ENCODE measurements at places on chromosomes 6 and 20.

- DNase-seq: peak; percentile 23
These were observed 65.1 kb downstream of the CGA start for GRCh38 chr6:87029711-87030314.

DNA sequence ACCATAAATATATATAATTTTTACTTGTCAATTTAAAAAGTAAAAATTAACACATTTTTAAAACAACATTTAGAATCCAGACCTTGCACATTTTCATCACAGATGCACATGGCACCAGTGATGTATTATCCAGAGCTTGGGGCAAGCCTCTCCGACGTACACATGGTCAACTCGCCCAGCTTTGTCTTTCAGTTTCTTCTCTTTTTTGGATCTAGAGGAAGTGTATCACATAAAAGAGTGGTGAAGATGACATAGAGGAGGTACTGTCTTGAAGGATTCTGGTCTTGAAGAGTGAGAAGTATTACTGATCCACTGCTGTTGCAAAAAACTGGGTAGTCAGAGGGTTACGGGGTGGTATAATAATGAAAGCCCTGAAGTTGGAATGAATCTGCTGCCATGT, 46.9 kb upstream of the TAB2 start:
- no peak for DNase-seq

- DNase-seq: no peak
These were observed 169.9 kb downstream of the QRSL1 start for GRCh38 chr6:106799031-106799894.

- DNase-seq: no peak
These were observed 229.4 kb downstream of the ALDH8A1 start for GRCh38 chr6:134720353-134721059.

- DNase-seq: no peak
These were observed 73.1 kb downstream of the HIVEP2 start for GRCh38 chr6:142871910-142872331.

- DNase-seq: no peak
These were observed 54.4 kb downstream of the PRND start for GRCh38 chr20:4776079-4776630.

- no peak for DNase-seq
These were observed 431.9 kb upstream of the CDH4 start for GRCh38 chr20:60820149-60820548.

DNA sequence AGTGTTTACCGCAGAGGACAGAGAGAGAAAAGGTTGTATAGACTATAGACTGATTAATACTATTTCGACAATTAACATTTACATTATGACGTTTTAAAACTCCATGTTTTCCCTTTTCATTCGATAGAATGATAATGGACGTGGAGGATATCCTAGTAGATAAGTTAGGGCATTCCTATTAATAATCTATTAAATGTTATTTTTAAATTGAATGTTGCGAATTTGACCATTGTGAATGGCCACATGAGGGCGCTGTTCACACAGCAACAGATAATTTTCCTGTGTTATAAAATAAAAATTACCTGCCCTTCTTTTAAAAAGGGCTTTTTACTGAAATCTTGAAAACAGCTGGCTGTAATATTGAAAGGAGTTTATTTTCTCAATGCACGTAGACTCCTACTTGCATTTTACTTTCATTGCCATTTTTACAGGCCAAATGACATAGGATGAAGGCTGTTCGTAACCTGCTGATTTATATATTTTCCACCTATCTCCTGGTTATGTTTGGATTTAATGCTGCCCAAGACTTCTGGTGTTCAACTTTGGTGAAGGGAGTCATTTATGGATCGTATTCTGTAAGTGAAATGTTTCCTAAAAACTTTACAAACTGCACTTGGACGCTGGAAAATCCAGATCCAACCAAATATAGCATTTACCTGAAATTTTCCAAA, 3.3 kb downstream of the ADGRB3 start:
- DNase-seq: no peak

GRCh38 chr6:69917834-69918233, 51.5 kb downstream of the COL19A1 start:
- no peak for DNase-seq

- no peak for DNase-seq
These were observed 61.1 kb upstream of the SLC22A16 start for GRCh38 chr6:110537208-110538123.

DNA sequence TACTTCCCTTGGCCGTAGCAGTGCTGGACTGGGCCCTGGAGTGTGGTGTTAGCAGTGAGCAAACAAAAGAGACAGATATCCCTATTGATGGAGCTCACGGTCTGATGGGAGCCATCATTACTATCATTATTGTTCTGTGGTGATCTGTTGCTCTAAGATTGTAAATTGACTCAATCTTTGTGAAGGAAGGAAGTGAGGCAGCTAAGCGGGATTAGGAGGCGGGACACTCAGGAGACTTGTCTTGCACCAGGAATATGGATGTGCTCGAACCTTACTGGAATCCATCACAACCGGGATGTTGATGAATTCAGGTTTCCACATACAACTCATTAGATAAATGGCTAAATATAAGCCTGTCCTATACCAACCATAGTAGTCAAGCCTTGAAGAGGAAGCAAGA, 25.5 kb upstream of the FAM50B start:
- DNase-seq: no peak

DNA sequence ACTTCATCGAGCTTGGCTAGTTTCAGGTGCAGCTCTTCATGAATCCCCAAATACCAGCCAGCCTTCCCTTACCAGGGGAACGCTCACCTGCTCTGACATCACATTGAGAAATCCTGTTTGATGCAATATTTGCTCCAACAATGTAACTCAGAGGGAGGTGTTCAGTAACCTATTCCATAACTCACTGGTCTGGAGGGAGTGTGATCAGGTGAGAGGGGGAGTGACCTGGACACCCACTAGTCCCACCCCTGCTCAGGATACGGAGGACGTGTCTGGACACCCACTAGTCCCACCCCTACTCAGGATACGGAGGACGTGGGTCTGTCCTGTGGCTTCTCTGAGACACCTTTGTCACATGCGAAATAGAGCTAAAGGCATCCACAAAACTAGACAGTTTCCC, 70.3 kb downstream of the HUS1B start:
- DNase-seq: no peak

DNA sequence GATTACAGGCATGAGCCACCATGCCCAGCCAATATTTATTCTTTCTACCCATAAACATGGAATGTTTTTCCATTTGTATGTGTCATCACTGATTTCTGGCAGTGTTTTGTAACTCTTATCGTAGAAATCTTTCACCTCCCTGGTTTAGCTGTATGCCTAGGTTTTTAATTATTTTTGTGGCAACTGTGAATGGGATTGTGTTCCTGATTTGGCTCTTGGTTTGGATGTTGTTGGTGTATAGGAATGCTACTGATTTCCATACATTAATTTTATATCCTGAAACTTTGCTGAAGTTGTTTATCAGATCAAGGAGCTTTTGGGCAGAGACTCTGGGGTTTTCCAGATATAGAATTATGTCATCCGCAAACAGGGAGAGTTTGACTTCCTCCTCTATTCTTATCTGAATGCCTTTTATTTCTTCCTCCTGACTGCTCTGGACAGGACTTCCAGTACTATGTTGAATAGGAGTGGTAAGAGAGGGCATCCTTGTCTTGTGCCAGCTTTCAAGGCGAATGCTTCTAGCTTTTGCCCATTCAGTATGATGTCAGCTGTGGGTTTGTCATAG, 198.6 kb downstream of the ZDHHC14 start:
- DNase-seq: no peak

DNA sequence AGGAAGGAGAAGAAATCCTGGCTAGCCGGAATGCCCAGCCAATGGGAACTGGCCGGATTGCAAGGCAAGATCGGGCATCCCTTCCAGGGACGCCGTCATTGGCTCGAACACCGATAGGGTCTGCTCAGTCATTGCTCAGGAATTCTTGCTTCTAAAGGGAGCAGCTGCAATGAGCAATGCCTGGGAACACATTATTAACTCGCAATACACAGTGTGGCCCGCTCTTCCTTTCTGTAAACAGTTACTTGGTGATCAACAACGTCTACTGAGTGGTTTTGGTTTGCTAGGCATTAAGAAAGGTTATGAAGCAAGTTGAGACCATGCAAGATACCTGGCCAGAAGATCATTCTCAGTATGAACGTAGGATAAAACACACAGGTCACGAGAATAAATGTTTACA, 165.4 kb upstream of the CITED2 start:
- no peak for DNase-seq

- no peak for DNase-seq
These were observed 76.7 kb downstream of the RNF182 start for GRCh38 chr6:14001329-14002012.

GRCh38 chr6:101851911-101852310, 458.4 kb downstream of the GRIK2 start:
- DNase-seq: no peak

DNA sequence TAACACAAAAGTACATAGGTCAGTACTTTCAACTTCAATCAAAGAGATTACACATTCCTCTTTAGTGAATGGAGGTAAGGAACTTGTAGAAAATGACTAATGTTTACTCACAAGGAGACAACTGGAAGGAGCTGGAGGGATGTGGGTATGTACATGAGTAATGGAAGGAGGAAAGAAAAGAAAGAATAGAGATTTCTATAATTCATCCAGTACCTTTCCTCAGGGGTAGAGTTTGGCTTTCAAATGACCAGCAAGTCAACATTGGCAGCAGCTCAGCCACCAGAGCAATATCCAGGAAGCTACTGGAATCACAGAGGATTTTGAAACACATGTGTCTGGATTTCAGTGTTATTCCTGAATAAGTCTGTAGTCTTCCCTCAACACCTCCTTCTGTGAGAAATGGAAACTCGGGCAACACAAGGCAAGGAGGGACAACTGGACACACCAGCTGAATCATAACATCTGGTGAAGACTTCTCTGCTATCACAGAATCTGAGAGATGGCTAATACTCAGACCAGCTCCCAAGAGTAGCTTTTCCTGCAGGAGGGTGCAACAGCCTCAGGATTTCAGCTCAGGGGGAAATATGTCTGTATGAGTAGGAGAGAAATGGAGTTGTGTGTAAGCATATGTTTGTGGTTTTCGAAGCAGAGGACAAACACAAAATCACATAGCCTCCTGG, 98.8 kb downstream of the HAO1 start:
- no peak for DNase-seq

DNA sequence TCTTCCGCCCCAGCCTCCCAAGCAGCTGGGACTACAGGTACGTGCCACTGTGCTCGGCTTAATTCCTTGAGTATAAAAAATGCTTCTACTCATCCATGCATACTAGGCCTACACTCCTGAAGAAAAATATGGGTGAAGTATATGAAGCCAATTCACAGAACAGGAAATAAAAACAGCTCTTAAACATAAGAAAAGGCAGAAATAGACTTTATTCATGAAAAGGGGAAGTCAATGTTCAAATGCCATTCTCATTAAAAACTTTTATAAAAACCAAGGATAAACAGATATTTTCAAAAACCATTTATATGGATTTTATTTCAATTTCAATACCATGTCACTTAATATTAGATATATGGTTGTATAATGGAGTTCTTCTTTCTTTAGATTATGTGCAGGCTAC, 18.3 kb downstream of the SERPINB9 start:
- no peak for DNase-seq

Measured in D721Med (cell line).